ENCODE measurements at places on chromosomes 2 and 18.

DNA sequence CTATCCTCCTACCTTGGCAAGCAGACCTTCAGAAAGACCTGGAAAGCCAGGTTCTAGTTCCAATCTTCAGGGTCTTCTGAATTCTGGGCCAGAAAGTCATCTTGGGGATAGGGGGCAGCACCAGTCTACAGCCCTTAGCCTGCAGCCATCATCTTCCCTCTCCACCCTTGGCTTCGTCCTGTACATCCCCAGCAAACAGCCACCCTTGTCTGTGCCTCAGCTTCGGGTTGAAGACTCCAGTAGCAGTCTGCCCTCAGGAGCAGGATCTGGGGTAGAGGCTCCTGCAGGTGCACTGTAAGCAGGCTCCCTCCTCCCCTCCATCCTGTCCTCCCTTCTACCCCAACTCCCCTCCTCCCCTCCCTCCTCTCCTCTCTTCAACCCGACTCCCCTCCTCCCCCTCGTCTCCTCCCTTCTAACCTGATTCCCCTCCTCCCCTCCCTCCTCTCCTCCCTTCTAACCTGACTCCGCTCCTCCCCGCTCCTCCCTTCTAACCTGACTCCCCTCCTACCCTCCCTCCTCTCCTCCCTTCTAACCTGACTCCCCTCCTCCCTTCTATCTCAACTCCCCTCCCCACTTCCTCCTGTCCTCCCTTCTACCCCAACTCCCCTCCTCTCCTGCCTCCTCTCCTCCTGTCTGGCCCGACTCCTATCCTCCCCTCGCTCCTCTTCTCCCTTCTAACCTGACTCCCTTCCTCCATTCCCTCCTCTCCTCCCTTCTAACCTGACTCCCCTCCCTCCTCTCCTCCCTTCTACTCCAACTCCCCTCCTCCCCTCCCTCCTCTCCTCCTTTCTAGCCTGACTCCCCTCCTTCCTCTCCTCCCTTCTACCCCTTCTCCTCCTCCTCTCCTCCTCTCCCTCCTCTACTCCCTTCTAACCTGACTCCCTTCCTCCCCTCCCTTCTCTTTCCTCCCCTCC, 90.1 kb upstream of the SMAD2 start:
- no peak for DNase-seq

DNA sequence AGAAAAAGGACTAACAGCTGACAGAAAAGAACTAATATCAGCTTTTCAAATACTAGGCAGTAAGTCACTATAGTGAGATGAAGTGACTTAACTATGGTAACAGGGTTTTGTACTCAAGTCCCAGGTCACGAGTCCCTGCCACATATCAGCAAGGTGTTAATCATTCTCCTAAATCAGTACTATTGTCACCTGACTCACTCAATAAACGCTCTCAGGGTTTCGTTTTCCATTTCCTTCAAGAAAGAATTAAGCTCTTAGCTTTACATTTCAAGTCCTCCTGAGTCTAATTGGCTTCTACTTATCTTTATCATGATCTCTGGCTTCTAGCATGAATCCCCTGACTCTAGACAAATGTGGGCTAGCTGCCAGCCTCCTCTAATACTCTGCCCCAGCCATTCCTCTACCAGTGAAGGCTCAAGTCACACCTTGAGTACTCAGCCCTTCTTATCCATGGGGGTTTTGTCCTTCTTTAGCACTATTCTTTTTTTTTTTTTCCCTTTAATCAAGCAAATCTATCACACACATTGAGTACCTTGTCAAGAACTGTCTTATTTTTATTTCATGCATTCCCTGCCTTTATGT, 20.0 kb downstream of the BUB1 start:
- no peak for DNase-seq

DNA sequence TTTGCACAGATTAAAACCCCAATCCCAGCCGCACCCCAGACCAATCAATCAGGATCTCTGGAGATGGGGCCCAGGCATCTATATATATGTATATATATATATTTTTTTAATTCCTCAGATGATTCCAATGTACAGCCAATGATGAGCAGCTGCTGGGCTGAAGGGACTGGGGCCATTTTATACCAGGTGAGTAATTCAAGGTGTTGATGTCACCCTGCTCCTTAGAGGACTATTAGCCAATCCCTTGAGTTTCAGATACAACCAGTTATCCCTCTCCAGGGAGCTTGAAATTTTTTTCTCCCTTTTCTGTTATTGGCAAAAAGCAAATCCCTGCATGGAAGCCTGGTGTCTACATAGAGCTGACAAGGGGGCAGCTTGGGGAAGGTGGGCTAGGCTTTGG, 59.8 kb downstream of the MCFD2 start:
- DNase-seq: no peak

DNA sequence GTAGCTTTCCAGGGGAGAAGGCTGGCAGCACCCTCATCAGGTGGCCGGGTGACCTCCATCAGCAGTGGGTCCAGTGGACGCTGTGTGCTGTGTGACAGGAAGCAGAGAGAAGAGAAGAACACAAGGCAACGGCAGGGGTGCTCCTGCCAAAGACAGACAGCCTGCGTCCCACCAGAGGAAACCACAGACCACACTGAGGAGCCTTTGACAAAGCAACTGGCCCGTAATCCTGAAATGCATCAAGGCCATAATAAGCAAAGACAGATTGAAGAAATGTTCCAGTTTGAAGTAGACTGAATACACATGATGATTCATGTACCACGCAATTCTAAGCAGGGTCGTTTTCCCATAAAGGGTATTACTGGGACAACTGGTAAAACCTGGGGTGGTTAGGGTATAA, 172.4 kb downstream of the FBXO15 start:
- DNase-seq: no peak

DNA sequence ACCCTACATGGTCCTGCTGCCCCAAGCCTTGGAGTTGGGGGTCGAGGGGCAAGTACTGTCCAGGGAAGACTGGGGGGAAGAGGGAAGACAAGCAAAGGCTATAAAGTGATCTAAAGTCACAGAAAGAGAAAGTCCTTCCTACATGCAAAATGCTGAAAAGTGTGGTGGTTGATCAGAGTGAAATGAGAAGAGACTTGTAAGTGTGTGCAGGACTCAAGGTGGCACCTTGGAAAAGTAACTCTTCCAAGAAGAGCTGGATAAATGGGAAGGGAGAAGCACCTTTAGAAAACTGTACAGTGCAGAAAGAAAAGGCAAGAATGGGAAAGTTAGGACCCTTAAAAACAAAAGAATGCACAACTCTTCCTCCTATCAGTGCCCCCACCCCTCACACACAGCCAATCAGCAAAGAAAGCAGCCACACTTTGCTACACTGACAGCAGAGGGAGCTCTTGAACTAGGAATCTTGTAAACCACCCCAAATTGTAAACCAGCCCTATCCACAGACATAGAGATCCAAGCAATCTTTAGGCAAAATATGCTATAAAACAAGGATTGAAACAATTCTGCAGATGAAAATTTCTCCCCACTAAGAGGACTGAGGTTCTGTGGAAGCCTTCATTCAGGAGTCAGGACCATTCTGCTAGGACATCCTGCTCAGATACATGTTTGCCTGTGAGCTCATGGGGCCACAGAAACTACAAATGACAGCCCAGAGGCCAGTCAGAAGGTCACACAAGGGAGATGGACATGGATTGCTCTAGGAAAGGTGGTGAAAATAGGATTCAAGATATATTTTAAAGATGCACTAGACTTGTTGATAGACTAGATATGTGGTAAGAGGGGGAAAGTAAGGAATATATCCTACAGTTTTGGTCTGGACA, 146.4 kb downstream of the FTCDNL1 start:
- DNase-seq: no peak

DNA sequence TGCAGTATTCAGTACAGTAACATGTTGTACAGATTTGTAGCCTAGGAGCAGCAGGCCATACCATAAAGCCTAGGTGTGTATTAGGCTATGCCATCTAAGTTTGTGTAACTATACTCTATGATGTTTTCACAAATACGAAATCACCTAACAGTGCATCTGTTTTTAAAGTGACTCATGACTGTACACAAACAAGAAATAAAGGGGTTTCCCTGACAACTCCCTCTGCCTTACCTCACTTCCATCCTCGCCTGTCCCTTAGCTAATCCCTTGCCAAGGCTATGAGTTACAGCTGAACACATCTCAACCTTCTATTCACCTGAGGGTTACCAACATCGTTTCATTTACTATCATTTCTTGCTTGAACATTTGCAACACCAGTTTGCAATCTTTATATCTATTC, 78.6 kb upstream of the RPRM start:
- no peak for DNase-seq

- DNase-seq: no peak
Measured at GRCh38 chr18:59918997-59919396, 19.2 kb downstream of the PMAIP1 start.

GRCh38 chr2:217751192-217751591, 251.6 kb downstream of the TNS1 start:
- DNase-seq: no peak

GRCh38 chr2:237033536-237034060, 52.1 kb upstream of the COPS8 start:
- no peak for DNase-seq

GRCh38 chr2:124649001-124649400, 623.9 kb downstream of the CNTNAP5 start:
- no peak for DNase-seq

DNA sequence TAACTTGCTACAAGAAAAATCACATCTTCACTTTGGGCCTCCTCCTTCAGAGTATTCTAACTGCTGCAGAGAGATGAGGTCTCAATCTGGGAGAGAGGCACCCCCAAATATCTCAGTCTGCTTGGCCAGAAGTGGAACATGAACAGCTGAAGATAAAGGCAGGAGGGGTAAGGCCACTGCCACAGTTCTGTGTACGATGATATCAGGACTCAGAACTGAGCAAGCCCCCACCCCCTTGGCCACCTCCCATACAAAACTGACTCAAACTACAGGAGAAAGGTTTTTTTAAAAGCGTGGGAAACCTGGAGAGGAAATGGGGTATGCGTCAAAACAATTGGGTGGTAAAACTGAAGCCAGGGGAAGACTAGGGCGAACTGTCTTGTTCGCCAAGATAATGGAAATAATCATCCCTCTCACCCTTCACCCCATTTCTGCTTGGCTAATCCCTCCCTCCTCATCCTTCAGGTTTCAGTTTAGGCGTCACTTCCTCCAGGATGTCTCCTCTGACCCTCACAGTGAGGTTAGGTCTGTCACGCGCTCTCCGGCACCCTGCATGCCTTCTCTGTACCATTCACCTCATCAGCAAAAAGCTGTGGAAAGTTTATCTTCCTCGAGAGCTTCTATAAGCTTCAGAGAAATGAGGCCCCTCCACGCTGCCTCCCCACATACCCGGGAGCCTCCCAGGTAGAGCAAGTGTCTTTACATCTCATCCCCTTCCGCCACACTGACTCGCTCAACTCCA, 64.4 kb downstream of the SFXN5 start:
- no peak for DNase-seq

GRCh38 chr2:223954401-223954800, 2.9 kb upstream of the MRPL44 start:
- no peak for DNase-seq

DNA sequence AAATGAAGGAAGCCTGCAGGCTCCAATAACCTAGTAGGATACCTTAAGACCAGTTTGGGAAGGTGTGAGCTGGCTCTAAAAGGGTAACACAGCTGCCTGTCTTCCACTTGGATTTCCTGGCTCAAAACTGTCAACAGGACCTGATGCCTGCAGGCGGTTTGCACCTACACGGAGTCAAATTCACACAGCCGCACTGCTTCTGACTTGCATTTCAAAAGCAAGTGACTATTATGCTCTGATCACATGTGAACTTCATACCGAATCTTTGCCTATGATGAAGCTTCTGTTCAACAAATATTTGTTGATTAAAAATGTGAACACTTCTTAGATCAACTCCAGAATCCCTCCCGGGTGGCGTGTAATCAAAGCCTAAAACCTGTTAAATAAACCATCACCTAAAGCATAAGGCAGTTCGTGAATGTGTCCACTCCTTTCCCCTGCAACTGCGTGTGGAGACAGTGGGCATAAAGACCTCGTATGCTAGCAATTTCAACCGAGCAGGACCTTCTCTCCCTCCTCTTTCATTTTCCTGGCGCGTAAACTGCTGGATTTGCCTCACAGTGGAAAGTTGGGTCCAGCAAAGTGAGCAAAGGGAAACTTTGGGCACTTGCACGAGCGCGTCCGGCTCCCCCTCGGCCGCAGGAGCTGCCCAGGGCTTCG, 784 bp downstream of the CRACDL start:
- DNase-seq: no peak

- DNase-seq: no peak
Measured at GRCh38 chr2:28612131-28612812, 116.4 kb downstream of the PLB1 start.

GRCh38 chr2:70565039-70565731, 11.6 kb upstream of the TGFA start:
- no peak for DNase-seq

GRCh38 chr2:227413371-227413770, 25.6 kb upstream of the SCYGR1 start:
- no peak for DNase-seq

- no peak for DNase-seq
Measured at GRCh38 chr2:138275881-138276280, 225.7 kb upstream of the SPOPL start.

- no peak for DNase-seq
Measured at GRCh38 chr2:206804326-206804725, 38.9 kb downstream of the FASTKD2 start.

- no peak for DNase-seq
Measured at GRCh38 chr18:55484773-55485172, 103.2 kb downstream of the TCF4 start.

DNA sequence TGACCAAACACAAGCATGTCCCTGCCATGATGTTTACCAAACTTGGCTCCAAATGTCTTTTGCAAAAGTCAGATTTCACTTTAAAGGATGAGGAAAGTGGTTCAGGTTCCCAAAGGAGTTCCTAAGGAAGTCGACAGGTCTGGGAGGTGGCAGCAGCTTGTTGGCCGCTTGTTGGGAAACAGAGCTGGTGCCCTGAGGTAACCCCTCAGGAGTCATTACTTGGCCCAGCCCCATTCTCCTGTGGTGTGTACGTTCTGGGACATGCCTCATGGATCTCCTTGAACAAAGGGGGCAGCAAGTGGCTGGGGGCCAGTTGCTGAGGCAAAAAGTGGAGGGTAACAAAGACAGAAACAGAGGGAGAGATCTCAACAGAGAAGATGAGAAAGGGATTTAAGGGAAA, 10.9 kb downstream of the TMBIM1 start:
- no peak for DNase-seq

- DNase-seq: no peak
Measured at GRCh38 chr2:149857344-149857743, 269.8 kb upstream of the MMADHC start.

GRCh38 chr2:239401881-239402233, 1.0 kb upstream of the HDAC4 start:
- peak; percentile 20 for DNase-seq

- DNase-seq: peak; percentile 82
Measured at GRCh38 chr2:191020221-191020741, 6.3 kb upstream of the STAT1 start.

DNA sequence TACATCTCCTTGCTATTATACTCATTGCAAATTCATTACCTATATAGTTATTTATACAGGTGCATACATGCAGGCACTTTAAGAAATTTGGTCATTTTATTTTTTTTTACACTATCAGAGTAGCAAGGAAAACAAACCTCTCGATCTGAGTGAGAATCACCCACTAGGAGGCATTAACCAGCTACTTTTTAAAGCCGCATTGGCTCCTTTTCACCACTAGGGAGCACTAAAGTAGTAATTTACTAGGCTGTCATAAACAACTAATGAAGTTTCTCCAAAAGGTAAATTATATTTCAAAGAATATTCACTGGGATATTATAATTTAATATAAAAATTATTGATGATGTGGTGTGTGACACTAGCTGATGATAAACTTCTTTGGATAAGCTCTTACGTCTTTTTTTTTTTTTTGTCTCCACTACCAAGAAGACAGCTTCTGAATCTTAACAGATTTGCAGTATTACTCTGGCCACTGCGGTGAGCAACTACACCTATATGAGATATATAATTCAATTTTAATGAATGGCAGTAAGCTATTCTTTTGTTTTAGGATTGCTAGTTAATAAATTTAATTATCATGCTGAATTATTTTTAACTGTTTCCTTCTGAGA, 101.9 kb downstream of the NOL4 start:
- DNase-seq: no peak

Measured in stimulated activated CD4-positive, alpha-beta T cell treated with anti-CD3 and anti-CD28 coated beads, TNF-alpha, amount 100 ng/mL, for 24 hours (primary cell).